ENCODE measurements at places on chromosomes 3 and 15.

- DNase-seq, result no peak
These were observed 155.7 kb downstream of the DOCK3 start for GRCh38 chr3:50830451-50830850.

DNA sequence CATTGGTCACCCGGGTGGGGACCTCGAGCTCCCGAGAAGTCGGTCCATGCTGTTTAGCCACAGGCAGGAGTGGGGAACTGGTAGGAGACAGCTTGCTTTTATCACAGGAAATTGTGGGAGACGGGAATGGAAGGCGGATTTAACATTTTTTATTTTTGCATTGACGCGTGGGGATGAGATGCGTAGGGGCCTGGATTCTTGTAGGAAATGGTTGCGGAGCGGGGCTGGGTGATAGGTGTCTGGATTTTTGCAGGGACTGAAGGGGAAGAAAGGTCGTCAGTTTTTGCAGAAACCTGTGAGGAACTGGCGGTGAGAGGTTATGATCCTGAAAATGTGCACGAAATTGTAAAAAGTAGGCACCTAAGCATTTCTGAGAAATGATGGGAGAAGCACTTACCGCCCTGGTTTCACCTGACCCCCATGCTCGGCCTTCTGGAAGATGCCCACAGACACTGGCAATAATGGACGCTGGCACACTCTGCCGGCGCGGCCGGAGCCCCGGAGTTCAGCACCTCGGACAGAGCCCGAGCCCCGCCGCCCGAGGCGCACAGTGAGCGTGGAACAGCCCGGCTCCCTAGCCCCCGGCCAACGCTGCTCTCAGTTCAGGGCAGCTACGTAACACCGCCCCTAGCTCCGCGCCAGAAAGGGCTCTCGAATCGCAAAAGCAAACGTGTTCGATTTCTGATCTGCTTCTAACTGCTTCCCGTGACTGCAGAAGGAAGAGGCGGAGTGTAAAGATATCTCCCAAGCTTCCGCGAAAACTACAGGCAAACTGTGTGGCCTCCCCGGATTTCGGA lies 928 bp downstream of the ANKRD34C start:
- DNase-seq, result no peak

DNA sequence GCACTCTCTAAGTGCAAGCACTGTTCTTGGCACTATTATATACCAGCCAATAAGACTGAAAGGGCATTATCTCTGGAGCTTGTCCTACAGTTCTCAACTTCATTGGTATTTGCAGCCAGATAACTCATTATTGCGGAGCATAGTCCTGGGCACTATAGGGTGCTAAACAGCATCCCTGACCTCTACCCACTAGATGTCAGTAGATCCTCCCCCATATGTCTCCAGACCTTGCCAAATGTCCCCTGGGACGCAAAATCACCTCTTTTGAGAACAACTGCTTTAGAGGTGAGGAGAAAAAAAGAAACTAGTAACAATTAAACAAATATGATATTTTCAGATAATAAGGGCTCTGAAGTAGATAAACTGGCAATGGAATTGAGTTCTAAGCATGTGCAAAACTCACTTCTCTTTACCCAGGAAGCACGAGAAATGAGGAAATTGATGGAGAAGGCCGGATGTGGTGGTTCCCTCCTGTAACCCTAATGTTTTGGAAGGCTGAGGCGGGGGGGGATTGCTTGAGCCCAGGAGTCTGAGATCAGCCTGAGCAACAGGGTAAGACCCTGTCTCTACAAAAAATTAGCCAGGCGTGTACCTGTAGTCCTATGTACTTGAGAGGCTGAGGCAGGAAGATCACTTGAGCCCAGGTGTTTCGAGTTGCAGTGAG lies 61.4 kb downstream of the FRMD4B start:
- no peak for DNase-seq

- no peak for DNase-seq
These were observed 200.3 kb upstream of the ICE2 start for GRCh38 chr15:60679256-60679655.

- DNase-seq, result no peak
These were observed 16.4 kb upstream of the GNAT1 start for GRCh38 chr3:50174947-50175524.

DNA sequence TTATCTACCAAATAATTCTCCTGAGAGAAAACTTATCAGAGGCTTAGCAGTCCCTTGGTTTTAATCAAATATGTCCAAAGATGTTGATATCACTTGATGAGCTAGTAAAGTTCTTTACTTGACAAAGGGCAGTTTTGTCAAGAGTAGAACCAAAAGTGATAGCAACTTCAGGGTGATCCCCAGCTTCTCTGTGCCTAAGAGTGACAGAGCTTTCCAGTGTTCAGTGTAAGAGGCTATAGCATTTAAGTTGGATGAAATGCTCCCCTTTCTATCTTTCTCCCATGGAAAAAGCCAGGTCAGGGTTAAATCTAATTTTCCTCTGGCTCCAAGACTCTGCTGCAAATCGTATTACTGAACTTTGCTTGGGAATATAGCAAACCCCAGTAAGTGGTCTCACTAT lies 120.8 kb downstream of the UNC13C start:
- DNase-seq, result no peak

DNA sequence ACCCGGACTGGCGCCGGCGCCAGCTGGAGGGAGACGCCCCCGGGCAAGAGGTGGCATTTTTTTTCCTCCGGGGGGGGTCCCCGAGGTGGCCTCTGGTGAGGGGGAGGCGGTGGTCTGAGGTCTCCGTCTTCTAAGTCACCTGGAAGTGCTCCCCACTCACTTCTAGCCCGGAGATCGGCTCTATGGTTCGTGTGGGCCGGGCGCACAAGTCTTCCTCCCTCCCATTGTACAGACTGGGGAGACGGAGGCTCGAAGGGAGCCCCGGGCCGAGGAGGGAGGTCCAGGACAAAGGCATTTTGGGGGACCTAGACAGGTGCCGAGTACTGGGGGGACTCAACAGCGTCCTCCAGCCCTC lies 4.4 kb downstream of the GATA2 start:
- no peak for DNase-seq

- no peak for DNase-seq
These were observed 266.2 kb downstream of the ZNF385D start for GRCh38 chr3:21484828-21485144.

- no peak for DNase-seq
These were observed 206.5 kb downstream of the NR1D2 start for GRCh38 chr3:24151594-24151993.

DNA sequence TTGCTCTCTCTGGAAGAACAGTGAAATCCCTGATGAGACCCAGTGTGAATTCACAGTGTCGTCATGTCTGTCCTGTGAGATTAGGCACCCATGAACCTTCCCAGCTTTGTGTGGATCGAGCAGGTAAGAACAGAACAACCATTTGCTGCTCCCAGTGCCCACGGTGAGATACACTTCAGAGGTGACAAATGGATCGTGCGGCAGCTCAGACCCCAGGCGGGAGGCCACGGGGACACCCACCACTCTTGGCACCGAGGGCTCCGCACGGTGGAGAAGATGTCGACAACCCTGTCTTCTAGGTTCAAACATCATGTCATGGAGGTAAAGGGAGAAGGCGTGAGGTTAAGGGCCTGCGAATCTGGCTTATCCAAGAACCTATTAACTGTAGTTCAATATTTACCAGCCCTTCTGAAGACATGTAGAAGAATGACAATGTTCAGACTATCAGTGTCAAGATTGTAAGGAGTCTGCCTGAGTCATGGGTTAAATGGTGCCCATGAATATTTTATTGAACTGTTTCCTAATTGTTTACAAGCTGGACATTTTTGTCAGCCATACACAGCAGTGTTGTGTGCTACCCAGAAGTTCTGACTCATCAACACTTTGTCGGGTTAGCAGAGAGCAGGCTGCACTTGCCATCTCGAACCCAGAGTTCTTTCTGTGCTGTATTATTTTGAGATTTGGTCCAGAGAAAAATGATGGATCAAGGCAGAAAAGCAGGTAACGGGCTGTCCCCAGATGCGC lies 15.5 kb upstream of the PCSK6 start:
- DNase-seq, result no peak

Measured in effector memory CD8-positive, alpha-beta T cell (primary cell).